ENCODE measurements at places on chromosomes 2 and 18.
A peak's percentile ranks its signal among the peaks of the same experiment; 100 is the strongest.

DNA sequence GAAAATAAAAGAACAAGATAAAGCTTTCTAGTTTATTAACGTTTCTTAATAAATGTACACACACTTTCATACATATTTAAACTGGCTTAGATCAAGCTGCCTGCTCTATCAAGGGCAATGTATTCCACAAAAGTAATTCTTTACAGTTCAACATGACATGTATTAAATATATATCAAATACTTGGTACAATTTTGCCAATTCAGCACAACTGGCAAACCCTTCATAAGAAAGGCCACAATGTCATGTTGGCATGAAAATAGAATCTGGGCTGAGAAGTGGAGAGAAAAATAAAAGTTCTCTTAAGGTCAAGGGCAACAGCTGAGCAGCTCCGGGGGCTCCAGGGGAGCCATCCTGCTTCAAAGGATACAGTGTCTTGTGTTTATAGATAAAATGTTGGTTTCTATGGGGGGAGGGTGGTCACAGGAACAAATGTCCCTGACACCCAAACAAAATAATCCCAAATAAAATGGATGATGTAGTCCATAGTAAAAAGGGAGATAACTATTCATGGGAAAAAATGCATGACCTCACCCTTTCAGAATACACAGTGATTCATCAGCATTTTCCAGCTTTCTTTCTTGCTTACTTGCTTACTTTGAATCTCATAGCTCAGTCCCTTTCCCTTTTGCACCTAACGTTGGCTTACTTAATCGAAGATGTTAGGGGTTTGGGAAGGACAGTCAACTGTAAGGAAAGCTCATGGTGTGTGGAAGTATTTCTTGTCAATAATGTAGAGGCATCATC is 494.9 kb downstream of the NYAP2 start:
- no peaks in the 10 kb centered on the region for H3K36me3 ChIP-seq
- no peaks in the 10 kb centered on the region for H3K27me3 ChIP-seq
- no peak overlapping the region for H3K4me3 ChIP-seq
- peaks cover 8% of the 10 kb centered on the region for H3K4me1 ChIP-seq
- H3K27ac ChIP-seq = no peak overlapping the region

DNA sequence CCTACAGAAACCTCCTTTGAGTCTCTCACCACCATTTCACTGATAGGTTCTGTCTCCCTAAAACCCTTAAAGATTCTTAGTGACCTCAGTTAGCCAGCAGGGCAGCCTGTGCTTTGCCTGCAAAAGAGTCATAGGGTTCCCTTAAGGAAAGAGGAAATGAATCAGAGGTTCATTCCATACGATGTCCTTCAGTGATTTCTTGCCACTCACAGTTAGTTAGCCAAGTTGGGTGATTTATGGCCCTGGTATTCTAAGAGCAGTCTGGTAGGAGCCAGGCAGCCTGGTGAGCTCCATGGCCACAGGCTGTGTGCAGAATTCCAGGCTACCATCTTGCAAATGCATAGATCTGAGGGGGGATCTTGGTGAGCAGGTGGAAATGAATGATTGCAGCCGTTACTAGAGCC is 18.7 kb upstream of the CCBE1 start:
- peaks cover 36% of the 10 kb centered on the region for H3K27me3 ChIP-seq
- H3K4me3 ChIP-seq = no peak overlapping the region
- no peaks in the 10 kb centered on the region for H3K4me1 ChIP-seq
- DNase-seq = no peak
- no peaks in the 10 kb centered on the region for H3K36me3 ChIP-seq

GRCh38 chr2:120401275-120402066 is 55.5 kb downstream of the INHBB start:
- H3K27ac ChIP-seq = no peak overlapping the region
- no peak overlapping the region for H3K4me3 ChIP-seq
- H3K36me3 ChIP-seq = no peaks in the 10 kb centered on the region

- DNase-seq = no peak
- H3K27ac ChIP-seq = peak overlapping the region; percentile 62
- peaks cover 31% of the 10 kb centered on the region for H3K4me1 ChIP-seq
- H3K27me3 ChIP-seq = no peaks in the 10 kb centered on the region
- no peaks in the 10 kb centered on the region for H3K36me3 ChIP-seq
These were observed 134.2 kb upstream of the RND3 start for GRCh38 chr2:150621526-150622213.

DNA sequence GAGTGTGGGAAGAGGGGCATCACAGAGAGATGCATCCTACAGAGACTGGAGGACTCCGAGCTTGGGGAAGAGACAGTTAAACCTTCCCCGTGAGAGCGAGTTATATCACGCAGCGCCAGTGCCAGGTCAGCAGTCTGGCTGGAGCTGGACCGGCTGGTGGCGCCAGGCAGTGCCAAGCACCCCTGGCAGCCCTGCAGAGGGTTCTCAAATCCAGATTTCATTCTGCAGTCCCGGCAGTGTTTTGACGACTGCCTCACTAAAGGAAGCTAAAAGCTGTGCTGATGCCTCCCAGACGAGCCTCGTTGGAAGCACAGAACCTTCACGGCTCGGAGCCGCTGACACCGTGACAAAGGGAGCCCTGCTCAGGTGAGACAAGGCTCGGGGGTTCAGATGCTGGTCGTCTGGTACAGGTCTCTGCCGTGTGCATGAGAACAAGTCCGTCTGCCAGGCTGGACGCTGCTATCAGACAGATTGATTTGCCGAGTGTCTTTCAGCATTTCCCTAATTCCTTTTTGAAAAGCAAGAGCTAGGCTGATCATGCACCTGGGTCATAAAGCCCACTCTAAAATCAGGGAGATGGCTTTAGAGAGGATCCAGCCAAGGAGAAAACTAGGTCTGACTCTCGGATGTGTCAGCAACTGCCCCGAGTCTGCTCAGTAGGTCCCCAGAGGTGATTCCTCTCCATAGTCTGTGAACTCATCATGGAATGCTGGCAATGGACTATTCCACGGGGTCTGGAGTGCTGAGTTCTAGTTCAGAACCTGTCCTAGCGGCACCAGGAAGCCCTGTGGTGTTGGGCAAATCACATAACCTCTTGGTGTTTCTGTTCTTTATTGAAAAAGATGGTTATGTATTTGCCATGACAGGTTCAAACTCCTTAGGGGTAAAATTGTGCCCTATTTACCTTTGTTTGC is 240.6 kb downstream of the SOX11 start:
- no peaks in the 10 kb centered on the region for H3K36me3 ChIP-seq
- H3K4me1 ChIP-seq = peaks cover 9% of the 10 kb centered on the region
- peak overlapping the region; percentile 53 for H3K27ac ChIP-seq
- DNase-seq = peak; percentile 62
- H3K4me3 ChIP-seq = peak overlapping the region; percentile 59
- no peaks in the 10 kb centered on the region for H3K27me3 ChIP-seq

GRCh38 chr18:59079264-59079663 is 60.4 kb upstream of the SEC11C start:
- H3K4me1 ChIP-seq = peaks cover 5% of the 10 kb centered on the region
- no peak for DNase-seq
- H3K27me3 ChIP-seq = peaks cover 23% of the 10 kb centered on the region
- no peaks in the 10 kb centered on the region for H3K36me3 ChIP-seq
- H3K4me3 ChIP-seq = no peak overlapping the region

All from left ventricle myocardium inferior (tissue), 1 donor.